ENCODE measurements at places on chromosomes 7 and 10. TPM values are rescaled to one million over a fixed set of nuclear protein-coding genes. Genes with fewer than 3 reads are reported as not detected.

GRCh38 chr10:97573021-97573420 lies 442 bp downstream of the ANKRD2 start:
- no peak for DNase-seq

DNA sequence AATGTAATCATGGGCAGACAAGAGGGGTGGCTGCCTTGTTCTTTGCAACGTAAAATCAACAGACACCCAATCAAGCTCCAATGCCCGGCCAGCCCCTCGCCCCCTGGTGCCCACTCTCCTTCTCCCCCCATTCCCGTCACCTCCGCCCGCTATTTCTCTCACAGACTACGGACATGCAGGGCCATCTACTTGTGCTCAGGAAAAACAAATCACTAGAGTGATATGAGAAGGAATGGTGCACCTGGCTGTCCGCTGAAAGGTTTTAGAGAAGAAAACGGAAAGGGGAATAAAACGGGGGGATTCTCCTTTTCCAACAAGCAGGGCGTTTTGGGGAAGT lies 396 bp downstream of the GRM8 start:
- no peak for DNase-seq

MBL2 gene
- not detected for total RNA-seq

TMEM213 gene
- not detected for total RNA-seq
